Left colon (tissue), 2 donors: ENCODE measurements at places on chromosomes 2 and 18. TPM values are rescaled to one million over a fixed set of nuclear protein-coding genes. Genes with fewer than 3 reads are reported as not detected.
A peak's percentile ranks its signal among the peaks of the same experiment; 100 is the strongest.

The UGT1A4 gene
- total RNA-seq, result 2.2 TPM

GRCh38 chr2:122634256-122634655 is 878.8 kb downstream of the TSN start:
- no peak for DNase-seq

- no peak for DNase-seq
Measured at GRCh38 chr18:9869715-9870430, 15.9 kb upstream of the TXNDC2 start.

DNA sequence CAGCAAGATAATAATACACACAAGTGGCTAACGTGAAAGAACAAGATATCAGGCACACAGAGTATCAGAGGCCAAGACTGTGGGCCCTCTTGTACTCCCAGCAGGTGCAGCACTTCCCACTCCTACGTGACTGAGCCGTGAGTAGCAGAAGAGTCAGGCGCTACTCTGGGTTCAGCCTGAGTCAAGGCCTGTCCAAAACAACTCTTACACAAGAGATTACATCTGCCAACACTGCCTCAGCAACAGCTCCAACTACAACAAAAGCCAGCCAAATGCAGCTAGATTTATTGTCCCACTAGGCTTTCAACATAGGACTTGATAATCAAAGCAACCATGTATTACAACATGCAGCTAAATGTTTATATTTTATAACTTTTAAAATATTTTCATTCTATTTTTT is 56.2 kb downstream of the ITSN2 start:
- DNase-seq, result peak; percentile 10

DNA sequence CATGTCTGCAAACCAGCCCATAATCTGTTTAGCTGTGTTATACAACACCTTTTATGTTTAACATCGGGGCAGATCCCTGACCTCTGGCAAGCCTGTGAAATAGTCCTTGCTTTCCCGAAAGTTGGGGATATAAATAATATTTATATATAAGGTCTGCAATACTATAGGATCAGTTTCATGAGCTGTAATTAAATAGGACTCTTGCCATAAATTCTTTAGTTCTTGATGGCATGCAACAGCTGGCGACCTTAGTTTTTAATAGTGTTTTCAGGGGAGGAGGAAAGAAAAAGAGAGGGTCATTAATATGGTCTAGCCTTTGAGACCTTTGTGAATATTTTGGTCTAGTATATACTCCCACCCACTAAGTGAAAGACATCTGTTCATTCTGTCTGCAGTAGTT is 166.5 kb downstream of the MTX2 start:
- DNase-seq, result no peak

The UCN gene
- 0.56 TPM for total RNA-seq

DNA sequence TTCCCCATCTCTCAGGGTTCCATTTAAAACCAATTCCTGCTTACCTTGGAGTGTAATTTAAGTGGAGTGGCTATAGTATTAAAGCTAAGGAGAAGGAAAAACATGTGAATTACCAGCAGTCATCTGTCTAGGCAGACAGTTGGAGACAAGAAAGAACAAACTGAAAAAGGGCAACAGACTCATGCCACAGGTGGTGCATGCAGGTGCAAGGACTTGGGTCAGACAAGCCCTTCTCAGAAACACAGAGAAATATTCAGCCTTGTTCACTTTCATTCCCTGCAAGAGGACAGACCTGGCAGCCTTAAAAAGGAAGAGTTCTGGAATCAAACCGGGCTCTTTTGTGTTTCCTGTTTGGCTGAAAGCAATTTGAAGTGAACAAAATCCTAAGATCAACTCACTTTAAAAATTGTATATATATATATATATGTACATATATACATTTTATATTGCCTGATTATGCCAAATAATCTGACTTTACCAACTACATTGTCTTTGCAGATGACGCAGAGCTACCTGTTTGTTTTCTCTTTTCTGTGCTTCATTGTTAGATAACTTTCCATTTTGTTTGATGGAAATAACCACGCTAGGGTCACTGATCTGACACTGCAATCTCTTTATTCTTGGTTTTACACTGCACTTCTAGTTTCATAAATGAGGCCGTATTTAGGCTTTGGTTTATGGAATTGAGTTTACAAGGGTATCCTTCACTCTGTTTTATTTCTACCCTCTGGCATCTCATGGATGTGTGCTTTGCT is 35.1 kb upstream of the VPS54 start:
- DNase-seq, result no peak

DNA sequence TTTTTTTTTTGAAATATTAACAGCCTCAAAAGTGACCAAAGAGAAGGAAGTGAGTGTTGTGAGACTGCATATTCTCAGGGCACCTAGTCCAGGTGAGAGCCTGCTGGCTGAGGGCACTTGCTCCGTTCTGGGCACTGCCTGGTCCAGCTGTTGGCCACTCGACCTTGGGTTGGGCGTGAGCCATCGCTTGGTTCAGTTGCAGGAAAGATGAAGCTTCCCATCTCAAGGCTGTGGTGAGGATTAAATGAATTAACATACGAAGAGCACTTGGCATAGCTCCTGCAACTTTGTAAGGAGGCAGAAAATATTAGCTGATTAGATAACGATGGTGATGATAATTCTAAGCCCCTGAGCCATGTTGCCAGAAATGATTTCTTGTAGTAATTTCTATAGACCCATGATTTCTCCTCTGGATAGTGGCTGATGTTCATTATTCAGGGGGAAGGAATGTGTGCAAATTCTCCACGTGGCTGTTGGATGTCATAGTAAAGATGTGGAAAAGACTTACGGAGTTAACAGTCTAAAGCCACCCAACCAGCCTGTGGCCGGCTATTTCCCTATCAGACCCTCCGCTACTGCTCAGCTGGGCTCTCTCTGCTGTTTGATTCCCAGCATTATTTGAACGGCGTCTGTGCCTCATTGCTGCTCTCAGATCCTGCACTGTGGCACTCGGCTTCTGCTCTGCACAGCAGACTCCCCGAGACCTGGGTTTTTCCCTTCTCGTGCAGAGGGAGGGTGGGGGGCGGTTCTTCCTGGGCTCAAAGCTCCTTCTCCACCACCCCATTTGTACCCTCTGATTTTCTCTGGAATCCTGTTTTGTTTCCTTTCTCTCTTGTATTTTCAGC is 221.1 kb downstream of the GALR1 start:
- no peak for DNase-seq

- no peak for DNase-seq
Measured at GRCh38 chr2:119753041-119753929, 6.4 kb upstream of the PTPN4 start.

DNA sequence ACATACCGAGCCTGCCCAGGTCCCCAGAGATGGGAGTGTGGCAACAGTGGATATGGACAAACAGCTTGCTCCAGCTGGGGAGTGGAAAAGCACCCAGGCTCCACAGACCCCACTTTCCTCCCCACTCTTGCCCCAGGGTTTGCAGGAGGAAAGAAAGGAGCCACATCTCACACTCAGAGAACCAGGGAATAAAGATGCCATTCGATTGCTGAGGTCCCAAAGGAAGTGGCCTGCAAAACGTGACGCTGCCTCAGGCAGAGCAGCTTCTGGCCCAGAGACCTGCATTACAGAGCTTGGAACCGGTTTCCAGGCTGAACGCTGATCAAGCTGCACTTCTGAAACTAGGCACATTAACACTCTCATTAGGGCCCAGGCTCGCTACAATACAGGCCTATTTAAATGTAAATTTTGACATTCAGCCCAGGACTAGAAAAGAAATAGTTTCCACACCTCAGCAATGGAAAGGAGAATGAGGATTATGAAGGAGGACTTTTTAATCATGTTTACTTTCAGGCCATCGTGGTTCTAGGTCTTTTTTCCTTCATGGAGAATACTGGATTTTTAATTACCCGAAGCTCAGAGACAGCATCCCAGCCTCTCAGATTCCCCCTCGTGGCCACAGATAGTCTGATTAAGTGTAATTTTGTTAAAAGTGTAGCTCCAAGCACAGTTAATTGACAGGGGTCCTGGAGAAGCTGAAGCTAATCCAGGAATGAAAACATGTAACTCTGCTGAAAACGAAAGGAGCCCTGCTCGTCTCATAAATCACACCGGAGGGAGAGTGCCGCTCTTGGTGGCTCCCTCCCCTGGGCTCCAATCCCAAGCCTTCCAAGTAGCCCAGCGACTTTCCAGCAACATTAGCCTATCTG is 221.3 kb upstream of the RAB6C start:
- no peak for DNase-seq

The PRSS56 gene
- not detected for total RNA-seq

- DNase-seq, result no peak
Measured at GRCh38 chr2:43175876-43176275, 50.5 kb downstream of the ZFP36L2 start.

The GBX2 gene
- not detected for total RNA-seq

The GAD1 gene
- total RNA-seq, result 0.31 TPM

The LYPD6 gene
- total RNA-seq, result 3.5 TPM

The CIB4 gene
- total RNA-seq, result not detected

DNA sequence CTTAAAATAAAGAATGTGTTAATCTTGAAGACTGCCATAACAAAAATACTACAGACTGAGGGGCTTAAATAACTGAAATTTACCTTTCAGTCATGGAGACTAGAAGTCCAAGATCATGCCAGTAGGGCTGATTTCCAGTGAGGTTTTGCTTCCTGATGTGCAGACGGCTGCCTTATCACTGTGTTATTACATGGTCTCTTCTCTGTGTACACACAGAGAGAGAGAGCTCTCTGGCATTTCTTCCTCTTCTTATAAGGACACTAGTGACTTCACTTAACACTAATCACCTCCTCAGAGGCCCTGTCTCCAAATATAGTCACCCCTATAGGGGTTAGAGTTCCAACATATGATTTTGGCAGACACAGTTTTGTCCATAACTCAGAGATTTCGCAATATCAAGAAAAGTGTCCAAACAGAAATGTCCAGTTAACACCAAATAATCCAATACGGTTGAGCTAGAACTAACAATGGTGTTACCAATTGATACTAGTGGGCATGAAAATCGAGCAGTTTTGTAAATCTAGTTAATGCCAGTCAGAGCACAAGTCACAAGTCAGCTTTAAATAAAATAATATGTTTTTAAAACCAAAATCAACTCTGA is 399.8 kb downstream of the ADCYAP1 start:
- no peak for DNase-seq

The COL6A3 gene
- total RNA-seq, result 79.5 TPM

DNA sequence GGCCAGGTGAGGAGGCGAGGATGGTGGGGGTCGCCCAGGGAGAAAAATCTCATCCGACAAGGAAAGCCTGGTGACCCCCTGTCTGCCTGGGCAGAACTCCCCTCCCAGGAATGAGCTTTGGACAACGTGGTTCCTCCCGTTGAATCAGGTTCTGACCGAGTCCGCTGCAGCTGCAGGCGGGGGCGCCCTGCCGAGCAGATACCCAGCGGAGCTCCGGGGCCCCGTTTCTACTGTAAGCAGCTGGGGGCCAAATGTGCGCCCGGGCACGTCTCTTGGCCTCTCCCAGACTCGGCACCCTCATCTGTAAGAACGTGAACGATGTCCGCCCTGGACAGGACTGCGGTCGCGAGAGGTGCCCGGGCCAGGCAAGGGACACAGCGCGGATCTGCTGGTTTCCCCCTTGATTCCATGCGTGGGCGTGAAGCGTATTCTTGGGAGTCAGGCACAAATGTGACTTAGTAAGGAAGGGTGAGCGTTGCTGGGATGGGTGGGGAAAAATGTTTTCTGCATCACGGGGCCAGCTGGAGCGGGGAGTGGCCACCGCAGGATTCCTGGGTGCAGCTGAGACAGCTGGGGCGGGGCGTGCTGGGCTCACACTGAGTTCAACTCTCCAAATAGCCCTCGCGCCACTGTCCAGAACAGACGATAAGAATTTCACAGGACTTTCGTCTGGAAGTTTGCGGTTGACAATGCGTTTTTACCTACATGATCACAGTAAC is 20.2 kb upstream of the TUBB6 start:
- DNase-seq, result peak; percentile 76

GRCh38 chr2:1550076-1550475 is 136.8 kb downstream of the TPO start:
- no peak for DNase-seq

The SPDYA gene
- 1.5 TPM for total RNA-seq

DNA sequence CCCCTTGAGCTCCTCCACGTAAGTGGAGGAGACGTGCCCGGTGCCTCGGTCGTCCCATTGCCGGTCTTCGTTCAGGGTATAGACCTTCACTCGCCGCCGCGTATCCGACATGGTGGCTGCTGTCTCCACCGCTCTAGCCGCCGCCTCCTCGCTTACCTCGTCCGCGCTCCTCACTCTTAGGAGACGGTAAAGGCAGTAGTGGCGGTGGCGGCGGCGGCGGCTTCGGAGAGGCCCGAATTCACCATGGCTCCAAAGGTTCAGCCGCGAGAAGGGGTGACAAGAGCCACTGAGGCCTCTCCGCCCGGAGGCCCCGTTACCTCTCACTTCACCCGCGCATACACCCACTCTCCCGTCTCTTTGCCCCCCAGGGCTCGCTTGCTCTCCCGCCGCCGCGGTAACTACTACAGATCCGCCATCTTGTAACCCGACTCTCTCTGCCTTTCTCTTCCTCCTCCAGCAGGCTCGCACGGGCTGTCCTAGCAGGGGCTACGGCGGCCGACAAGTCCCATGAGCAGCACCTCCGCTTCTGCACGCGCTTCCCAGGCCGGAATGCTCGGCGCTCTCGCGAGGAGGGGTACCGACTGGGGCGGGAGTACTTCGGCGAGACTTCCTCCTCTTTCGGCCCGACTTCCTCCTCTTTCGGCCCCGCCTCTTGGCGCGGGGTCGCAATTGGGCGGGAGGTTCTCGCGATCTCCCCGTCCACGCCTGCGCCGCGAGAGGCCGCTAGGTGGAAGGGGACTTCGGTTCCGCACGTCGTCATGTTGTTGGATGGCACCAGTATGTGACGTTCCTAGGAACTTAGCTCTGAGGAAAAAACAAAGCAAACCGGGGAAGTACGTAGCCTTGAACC is at the start of gene PPP4R3B:
TSS of gene PPP4R3B (minus strand) at position 448 of the 850 bp plus-strand sequence. CDS start at position 111, 337 bp downstream.
- DNase-seq, result peak; percentile 98

The LHCGR gene
- total RNA-seq, result not detected

The TUBB8B gene
- total RNA-seq, result 0.34 TPM

The POU3F3 gene
- total RNA-seq, result 0.15 TPM

DNA sequence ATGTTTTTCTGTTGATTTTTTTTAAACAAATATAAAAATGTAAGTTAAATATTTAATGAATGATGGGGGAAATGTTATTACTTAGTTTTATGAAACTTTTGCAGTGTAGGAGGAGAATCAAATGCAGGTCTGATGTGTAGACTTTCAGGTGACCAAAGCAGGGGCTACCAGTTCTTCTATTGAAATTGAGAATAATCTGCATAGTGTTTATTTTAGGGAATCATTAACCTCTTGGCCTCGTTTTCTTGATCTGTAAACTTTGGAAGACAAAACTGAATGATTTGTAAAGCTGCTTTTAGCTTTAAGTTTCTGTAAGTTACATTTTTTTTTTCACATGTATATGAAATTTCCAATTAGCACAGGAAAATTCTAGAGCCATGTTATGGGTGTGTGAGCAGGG is 99.2 kb downstream of the R3HDM1 start:
- no peak for DNase-seq

The REG1B gene
- total RNA-seq, result 4.6 TPM
